ENCODE measurements at places on chromosomes 2 and 18. TPM values are rescaled to one million over a fixed set of nuclear protein-coding genes. Genes with fewer than 3 reads are reported as not detected.

DNA sequence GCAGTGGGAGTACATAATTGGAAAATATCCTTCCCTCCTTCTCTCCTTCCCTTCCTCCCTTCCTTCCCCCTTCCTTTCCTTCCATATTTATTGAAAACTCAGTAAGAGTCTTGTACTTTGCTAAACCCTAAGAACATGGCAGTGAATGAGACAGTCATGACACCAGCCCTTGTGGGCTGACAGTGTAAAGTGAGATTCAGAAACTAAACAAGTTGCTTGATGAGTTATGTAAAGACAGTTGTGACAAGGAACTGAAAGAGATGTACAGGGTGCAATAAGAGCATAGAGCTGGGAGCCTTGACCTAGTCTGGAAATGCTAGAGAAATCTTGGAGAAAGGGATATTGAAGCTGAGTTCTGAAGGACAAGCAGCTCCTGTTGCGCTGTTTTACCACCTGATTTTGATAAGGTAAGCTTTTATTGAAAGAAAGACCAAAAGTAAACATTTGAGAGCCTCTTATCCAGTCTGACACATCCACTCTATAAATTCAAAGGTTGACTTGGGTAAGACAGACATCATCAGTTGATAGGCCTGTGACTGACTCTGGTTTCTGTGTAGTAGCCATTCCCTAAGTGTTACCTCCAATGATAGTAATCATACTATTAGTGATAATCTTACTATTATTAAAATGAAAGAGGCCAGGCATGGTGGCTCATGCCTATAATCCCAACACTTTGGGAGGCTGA lies 66.5 kb upstream of the SKOR2 start:
- H3K27me3 ChIP-seq, result no peaks in the 10 kb centered on the region
- H3K27ac ChIP-seq, result no peak overlapping the region
- H3K36me3 ChIP-seq, result no peaks in the 10 kb centered on the region
- H3K4me1 ChIP-seq, result no peaks in the 10 kb centered on the region
- no peak for DNase-seq
- no peak overlapping the region for H3K4me3 ChIP-seq

- H3K27ac ChIP-seq, result no peak overlapping the region
- H3K4me3 ChIP-seq, result no peak overlapping the region
- H3K27me3 ChIP-seq, result no peaks in the 10 kb centered on the region
These were observed 121.9 kb downstream of the TMEM18 start for GRCh38 chr2:555164-555922.

GGCX gene
- 52.5 TPM for total RNA-seq

UNC80 gene
- total RNA-seq, result not detected

DNA sequence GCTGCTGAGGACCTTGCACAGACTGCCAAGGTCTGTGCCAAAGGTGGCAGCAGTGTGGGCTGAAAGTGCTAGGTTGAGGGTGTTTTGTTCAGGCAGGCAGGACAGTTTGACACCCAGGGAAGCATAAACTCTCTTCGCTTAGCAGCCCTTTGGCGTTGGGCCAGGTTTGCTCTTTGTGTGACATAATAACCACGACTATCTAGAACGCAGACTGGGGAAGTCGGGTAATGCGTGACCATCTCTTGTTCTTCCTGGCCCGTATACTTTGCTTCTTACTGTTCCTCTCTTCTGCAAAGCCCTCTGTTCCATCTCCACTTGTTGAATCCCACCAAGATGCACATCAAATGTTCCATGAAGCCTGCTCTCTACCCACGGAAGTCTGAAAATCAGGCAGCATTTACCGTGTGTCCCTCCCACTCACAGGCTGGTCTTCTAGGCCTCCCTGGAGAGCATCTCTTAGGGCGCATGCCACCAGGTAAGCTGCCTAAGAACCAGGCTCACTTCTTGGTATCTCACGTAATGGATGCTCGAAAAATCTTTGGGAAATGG lies 96.7 kb upstream of the LMAN1 start:
- peaks cover 5% of the 10 kb centered on the region for H3K4me1 ChIP-seq
- no peak for DNase-seq
- H3K27me3 ChIP-seq, result no peaks in the 10 kb centered on the region
- H3K36me3 ChIP-seq, result peaks cover 24% of the 10 kb centered on the region
- no peak overlapping the region for H3K27ac ChIP-seq

All from osteoblast (primary cell).